Fibroblast of skin of abdomen (primary cell): ENCODE measurements at places on chromosomes 2 and 18.

DNA sequence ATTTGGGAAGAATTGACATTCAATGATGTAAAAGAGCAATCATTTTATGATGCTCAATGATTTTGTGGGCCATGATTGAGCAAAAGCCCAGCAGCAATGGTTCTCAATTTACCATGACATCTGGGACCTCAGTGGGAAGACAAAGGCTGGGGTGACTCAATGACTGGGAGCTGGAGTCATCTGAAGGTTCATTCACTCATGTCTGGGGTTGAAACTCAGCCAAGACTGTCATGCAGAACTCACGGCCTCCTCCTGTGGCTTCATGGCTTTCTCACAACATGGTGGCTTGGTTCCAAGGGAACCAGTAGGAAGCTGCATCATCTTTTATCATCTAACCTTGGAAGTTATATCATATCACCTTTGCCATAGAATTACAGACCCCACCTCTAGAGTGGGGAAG is 45.1 kb upstream of the CD226 start:
- peak; percentile 38 for DNase-seq

DNA sequence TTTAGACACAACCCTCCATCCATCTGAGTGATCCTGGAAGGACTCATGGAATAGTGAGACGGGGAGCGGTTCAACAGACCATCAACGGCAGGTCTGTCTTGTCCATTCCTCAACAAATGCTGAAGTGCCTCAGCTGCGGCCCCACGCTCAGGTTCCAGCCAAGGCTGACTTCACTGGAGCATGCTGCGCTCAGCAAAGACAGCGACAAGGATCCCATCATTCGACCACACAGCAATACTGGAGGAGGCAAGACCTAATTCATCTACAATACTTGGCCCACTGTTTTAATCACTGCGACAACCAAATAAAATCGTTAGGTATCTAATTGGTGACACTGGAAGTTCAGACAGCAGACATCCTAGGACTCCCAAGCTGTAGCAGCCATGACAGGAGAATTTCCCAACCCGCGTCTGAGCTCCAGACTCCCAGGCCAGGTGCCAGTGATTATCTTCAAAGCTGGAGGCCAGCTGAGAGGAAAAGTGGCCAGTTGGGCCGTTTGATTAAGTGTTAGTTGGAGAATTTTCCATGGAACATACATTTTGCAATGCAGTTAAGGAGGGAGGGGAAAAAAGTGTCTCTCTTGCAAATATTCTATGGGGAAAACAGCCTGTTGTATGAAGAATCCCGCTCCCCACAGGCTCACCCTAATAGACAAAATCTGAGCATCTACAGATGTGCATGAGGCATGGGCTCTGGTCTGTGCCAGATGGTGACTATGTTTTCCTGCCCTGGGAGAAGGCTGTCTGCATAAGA is 92.5 kb upstream of the SLC35G4 start:
- DNase-seq, result peak; percentile 83

- peak; percentile 67 for DNase-seq
Measured at GRCh38 chr18:42298759-42299675, 344.0 kb downstream of the PIK3C3 start.

DNA sequence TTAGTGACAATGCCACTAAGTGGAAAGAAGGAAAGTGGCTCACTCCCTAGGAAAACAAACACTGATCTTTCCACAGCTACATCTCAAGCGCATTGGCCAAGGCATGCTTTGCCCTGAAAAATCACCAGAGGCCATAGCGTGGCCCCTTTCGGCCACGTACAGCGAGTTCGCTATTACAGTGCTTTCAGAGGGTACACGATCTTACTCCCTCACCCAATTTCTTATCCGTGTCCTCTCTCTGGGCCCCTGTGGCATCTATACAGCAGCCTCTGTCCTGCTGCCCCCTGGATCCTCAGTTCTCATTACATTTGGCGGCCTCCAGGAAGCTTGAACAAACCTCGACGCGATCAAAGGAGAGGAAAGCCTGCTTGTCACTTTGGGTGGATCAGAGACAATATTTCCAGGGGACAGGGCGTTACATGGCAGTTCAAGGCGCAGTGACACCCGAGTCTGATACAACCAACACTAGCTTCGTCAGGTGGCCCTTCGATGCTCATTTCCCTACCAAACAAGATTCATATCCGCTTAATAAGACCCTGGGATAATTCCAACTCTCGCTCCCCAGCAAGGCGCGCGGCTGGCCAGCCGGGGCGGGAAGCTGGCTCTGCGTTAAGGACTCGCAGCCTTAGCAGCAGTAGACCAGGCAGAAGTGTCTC is 941 bp downstream of the SKOR2 start:
- no peak for DNase-seq

DNA sequence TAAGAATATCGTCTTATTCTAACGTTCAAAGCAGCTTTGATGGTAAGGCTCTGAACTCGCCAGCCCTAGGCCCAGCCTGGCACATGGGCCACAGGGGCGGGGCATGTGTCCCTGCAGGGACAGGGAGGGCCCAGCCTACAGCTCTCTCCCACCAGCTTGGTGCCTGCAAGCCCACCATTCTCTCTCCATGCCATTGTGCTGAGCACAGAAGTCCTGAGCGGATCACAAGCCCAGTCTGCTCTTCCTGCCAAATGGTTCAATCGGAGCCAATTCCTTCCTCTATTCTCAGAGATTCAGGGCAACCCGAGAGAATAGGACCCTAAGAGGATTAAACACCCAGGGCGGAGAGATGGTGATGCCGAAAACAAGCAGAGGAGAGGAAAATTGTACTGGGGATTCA is 50.3 kb upstream of the APCDD1 start:
- DNase-seq, result no peak

DNA sequence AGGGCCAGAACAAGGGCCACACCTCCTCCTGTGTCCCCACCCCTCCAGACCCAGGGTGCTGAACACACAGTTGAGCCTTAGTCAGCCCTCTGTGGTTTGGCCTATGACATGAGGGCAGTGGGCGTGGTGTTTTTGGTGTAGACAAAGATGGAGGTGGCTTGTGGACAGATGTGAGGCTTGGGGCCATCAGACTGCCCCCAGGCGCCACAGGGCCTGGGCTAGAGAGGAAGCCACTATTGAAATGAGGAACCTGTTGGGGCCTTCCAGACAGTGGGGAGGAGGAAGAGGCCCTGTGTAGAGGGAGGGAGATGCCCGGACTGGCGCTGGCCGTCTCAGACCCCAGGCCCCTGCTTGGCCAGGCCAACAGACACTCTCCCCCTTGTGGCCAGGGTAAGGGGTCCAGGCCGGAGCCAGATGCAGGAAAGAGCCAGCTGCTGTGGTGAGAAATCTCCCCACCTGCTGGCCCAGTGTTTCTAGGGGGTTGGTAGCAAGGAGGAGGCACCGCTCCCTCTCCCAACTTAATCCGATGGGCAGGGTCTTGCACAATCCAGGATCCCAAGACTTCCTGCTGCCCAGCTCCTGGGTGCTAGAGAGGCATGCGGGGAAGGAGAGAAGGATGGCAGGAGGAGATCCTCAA is 53.8 kb downstream of the SMAD7 start:
- DNase-seq, result no peak

- no peak for DNase-seq
Measured at GRCh38 chr2:86783615-86784339, 6.9 kb downstream of the CD8A start.

- peak; percentile 3 for DNase-seq
Measured at GRCh38 chr18:64474773-64475172, 325.9 kb upstream of the LINC00305 start.

DNA sequence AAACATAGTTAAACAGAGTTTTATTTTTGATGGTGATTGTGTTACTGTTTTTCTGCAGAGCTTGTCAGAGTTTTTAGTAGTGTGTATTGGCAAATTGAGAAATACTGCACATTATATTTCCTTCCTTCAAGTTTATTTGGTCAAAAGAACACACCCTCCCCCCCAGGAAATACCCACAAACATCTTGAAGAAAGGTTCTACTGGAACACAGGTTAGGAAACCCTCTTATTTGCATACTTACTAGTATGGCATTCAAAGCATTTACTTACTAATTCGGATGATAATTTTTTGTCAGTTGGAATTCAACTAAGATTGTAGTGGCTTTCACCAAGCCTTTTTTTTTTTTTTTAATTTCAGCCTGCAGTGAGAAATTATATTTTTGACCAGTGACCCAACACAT is 9.1 kb downstream of the CAB39 start:
- peak; percentile 50 for DNase-seq

GRCh38 chr18:56235071-56235470 is 403.3 kb downstream of the TXNL1 start:
- DNase-seq, result no peak

DNA sequence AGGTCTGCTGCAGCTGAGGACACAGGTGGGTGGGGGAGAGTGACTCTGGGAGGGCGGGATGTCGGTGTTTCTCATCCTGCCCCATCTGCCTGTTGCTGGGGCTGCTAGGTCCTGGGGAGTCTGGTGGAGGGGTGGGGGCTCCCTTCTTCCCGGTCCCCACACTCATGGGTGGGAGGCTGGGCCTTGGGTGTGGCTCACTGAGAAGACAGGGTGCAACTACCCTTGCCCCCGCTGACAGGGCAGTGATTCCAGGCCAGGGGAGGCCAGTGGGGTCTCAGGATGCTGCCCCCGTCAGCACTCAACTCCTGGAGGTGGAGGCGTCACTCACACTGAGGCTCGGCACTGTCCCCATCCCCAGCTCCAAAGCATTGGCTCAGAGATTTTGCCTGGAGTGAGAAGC is 7.7 kb upstream of the NFATC1 start:
- DNase-seq, result no peak

DNA sequence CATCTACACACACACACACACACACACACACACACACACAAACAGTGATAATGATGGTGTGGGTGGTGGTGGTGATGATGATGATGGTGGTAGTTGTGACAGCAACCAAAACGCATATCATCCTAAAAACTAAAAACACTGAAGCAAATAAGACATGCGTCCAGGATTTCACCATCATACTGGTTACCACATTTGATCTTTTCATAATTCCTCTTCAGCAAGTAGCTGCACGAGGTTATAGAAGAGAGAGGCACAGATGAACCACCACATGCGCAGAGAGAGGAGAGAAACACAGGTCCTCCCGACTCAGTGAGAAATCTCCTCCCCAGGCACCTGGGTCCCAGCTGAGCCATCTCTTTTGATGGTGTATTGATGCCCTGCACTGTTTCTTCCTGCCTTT is 393.3 kb downstream of the METTL4 start:
- no peak for DNase-seq

DNA sequence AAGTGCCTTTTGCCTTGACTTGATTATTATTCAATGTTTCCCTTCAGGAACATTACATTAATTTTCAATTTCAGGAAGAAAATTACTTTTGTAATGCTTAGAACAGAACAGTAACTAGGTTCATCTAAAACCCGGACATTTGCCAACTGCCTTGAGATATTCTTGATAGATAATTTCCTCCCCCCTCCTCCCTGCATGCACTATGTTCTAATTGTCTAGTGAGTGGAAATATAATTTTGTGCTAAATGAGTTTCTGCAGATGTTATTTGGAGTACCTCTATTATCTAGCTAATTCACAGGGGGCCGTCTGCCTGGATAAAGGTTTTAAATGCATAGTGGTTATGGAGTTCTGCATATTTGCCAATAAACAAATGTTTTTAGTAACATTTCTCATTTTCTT is 200.3 kb upstream of the SLC39A10 start:
- no peak for DNase-seq

- DNase-seq, result no peak
Measured at GRCh38 chr18:32804134-32804888, 31.5 kb upstream of the KLHL14 start.

DNA sequence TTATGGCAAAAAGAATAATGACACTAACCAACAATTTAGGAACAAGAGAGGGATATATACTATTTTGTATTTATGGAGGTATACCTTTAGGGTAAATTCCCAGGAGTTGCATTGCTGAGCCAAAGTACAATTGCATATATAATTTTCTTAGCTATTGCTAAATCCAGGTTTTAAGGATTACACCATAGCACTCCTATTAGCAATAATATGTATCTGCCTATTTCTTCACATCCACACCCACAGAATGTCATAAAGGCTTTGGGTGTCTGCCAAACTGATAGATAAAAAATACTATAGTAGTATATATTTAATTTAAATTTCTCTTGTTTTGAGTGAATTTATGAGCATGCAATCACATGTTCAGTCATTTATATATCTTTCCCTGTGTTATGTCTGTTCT is 11.5 kb upstream of the SERPINB13 start:
- DNase-seq, result no peak

- no peak for DNase-seq
Measured at GRCh38 chr2:228949831-228950230, 321.3 kb downstream of the PID1 start.

GRCh38 chr2:191167766-191168165 is 17.0 kb upstream of the STAT4 start:
- DNase-seq, result peak; percentile 94

DNA sequence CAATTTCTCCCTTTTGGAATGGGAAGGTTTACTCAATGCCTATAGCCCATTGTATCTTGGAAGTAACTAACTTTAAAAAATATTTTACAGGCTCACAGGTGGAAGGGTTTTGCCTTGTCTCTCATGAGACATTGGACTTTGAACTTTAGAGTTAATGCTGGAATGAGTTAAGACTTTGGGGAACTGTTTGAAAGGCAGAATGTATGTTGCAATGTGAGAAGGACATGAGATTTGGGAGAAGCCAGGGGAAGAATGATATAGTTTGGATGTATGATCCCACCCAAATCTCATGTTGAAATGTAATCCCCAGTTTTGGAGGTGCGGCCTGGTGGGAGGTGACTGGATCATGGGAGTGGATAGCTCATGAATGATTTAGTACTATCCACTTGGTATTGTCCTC is 17.5 kb upstream of the TBC1D8 start:
- DNase-seq, result no peak

GRCh38 chr2:148244593-148245292 is 223.9 kb downstream of the MBD5 start:
- DNase-seq, result peak; percentile 62

DNA sequence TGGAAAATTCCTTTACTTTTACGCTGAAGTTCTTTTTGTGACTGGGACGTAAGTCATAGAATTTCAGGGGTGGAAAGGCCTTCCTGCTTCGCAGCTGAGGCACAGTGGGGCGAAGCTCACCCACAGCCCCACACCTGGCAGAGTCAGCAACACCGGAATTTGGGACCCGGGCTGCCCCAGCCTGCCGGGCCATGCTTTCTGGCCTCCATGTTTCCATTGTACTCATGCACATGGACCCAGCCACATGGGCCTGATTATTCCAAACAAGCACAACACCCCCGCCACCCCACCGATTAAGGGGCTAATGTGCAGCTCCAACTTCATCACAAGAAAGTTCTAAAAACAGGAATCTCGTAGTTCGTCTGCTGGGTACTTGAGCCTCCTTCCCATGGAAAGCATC is 82.5 kb downstream of the CABLES1 start:
- DNase-seq, result no peak

GRCh38 chr2:134250840-134251461 is 2.9 kb upstream of the MGAT5 start:
- no peak for DNase-seq
